ENCODE measurements at places on chromosomes 2 and 18.

- DNase-seq: no peak
These were observed 4.4 kb downstream of the REV1 start for GRCh38 chr2:99485411-99485810.

- DNase-seq: no peak
These were observed 14.3 kb downstream of the SLC25A52 start for GRCh38 chr18:31746396-31746795.

DNA sequence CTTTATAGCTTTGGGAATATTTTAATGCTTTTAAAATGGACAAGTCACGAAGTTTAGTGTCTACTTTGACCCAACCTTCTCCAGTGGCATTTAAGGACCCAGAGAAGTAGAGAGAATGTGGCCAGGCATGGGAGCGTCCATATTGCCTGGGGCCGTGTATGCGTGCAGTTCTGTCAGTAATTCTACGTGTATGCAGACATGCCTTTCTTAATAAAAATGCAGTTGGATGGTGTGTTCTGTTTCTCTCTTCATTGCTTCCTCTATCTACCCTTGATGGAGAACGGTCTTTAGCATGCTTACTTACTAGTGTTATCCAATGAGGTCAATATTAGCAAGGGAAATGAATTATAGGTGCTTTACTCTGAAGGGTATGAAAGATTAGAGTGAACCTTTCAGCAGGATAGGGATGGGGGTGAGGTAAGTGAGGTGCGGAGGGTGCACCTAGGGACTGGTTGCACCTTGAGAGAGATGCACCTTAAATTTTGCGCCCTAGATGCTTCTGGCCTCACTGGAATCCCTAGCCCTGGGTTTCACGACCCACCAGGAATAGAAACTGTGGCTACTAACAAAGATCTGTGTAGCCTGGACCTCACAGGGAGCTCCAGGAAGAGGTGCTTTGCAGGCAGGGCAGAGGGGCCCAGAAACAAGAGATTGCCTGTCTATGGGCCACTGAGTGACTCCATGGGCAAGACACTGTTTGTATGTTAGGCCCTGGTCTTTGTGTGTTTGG is 194.3 kb downstream of the MYCN start:
- no peak for DNase-seq

- no peak for DNase-seq
These were observed 116.7 kb downstream of the DSC3 start for GRCh38 chr18:30925795-30926194.

DNA sequence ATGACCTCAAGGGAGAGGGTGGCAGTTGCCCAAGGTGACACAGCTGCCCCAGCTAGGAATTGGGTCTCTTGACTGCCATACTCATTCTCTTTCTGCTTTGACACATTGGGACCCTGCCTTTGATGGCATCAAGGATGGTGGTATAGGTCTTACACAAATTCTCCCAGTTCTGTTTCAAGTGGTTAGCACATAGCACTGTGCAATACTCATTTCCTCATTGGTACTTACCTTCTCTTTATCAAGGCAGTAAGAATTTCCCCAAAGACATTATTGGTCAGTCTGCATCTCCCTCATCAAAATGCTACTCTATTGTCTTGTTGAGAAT is 35.9 kb upstream of the CCDC93 start:
- no peak for DNase-seq

GRCh38 chr2:201781557-201782051 is 871 bp upstream of the ALS2 start:
- no peak for DNase-seq

GRCh38 chr18:3595369-3596273 is 145.6 kb downstream of the TGIF1 start:
- DNase-seq: no peak

DNA sequence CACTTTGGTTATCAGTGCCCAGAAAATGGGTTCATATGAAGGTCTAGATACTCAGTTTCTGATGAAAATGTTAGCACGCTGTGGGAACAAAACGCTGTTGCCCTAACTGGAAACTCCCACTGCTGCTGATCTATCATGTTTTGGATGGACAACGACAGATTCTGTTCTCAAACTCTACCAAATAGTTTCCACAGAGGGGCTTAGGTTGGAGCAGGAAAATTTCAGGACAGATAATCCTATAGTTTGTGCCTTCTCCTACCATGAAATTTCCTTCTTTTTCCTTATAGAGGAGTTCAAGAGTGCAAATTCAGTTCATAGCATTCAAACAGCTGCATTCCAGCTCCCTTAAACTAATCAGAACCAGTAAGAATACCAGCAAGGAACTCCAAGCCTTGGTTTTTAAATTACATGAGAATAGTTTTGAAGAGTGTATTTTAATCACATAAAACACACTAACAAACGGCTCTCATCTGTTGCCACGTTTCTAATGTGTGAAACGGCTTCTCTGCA is 58.7 kb upstream of the RALBP1 start:
- DNase-seq: no peak

- DNase-seq: peak; percentile 15
These were observed 621 bp downstream of the TXNL1 start for GRCh38 chr18:56637711-56638231.

GRCh38 chr2:53173698-53174455 is 593.7 kb upstream of the CHAC2 start:
- no peak for DNase-seq

DNA sequence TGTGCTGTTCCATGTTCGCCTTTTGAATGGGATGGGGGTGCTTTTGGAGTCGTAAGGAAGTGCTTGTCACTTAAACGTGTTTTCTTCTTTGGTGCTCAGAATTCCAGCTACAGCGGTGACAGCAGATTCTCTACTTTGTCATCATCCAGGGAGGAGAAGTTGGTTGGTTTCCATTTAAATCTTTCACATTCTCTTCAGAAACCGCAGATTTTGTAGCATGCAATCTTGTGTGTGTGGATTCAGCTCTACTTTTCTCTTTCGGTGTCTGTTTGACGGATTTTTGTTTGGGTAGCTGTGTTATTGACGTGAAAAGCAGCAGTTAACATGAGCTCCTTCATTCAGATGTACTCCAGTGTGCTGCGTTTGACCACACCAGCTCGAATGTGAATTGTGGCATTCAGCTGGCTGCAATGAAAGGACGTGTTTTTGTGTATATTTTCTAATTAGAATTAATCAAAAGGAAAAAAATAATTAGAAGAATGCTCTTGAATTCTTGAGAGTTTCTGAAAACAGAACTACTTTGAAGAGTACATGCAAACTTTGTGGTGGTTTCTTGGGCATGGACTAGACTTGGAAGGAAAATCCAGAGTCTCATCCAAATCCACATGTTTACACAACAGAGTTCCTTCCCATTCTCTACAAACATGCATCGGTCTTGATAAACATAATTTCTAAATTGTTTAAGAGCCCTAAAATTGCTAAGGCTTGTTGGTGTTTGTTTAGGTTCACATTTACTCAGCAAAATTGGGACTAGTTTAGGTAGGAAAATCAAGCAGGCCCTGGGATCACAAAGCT is 68.7 kb upstream of the RBM44 start:
- DNase-seq: no peak

DNA sequence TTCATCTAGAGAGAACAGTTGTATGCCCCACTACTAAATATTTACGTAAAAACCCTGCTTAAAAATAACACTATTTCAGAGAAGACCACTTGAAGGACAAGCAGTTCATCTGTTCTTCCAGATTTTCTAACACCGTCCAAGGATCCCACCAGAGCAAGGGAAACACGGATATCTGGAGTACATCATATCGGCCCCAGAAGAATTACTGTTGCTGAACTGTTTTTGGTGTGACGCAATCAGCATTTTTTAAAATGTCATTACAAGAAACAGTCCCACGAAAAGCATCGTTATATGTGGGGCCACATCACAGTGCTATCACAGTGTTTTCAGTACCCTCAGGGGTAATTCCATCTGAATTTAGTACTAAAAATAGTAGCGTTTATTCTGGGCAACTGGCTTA is 134.5 kb upstream of the PKDCC start:
- no peak for DNase-seq

- DNase-seq: no peak
These were observed 102.8 kb upstream of the COPS8 start for GRCh38 chr2:236982693-236983455.

GRCh38 chr2:229543176-229543873 is 171.0 kb downstream of the DNER start:
- no peak for DNase-seq

- DNase-seq: no peak
These were observed 64.6 kb downstream of the BMP10 start for GRCh38 chr2:68806511-68807109.

DNA sequence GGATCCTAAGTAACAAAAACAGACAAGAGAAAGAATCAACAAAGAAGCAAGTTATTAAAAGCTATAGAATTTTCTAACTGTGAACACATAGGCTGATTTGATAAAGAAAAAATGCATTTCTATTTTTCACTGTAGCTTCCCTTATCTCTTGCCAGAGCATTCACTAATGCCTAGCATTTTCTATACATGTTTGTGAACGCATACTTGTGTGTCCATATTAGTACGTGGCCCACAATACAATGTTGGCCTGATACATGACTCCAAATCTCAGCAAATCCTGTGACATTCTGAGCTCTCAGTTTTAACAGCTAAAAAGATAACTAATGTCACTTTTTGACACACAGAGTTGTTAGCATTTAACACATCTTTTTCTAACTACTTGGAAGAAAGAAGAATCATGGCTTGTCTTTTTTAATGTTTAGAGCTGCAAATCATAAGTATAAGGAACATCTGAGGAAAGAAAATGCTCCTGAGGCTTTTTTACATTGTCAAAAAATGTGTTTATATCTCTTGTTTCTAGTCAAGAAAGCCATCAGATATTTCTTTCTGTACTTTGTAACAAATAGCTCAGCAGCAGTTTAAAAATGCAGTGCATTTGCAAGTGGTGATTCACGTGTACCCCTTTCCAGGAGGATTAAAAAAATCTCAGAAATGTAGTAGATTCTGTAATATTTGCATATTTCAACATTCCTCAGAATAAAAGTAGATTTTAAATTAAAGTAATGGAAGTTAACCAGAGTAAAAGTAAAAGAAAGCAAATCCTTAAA is 1646.8 kb upstream of the TMEFF2 start:
- DNase-seq: no peak

DNA sequence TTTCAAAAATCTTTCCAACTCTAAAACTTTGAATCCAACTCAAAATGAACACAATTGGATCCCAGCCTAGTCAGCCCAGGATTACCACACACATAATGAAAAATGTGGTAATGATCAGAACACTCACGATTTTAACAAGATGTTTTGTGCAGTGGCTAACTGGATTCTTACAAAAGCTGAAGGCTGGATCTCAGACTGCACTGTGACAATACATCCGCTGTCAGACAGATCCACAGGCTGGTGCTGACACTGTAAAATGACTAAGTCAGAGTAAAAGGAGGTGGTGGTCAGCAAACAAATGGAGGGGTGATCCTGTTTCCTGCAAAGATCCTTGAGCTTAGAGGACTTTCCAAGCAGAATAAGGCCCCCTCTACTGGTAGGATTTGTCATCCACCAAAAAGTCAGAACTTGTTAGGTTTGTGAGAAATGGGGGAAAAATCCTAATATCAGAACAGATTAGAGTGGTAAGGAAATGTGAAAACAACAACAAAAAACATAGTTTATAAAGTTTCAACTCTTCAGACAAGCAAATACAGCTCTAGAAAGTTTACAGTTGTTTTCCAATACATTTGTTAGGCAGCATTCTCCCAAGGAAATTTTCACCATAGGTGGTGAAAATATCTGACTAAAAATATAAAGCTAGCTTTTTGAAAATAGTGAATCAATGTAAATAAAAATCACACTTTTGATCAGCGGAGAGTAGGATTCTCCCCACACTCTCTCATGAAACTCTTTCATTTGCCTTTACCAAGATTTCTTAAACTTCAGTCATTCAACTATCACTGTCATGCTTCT is 211.9 kb downstream of the AGPS start:
- no peak for DNase-seq

- DNase-seq: peak; percentile 32
These were observed 90.9 kb upstream of the SMAD7 start for GRCh38 chr18:49041435-49042245.

DNA sequence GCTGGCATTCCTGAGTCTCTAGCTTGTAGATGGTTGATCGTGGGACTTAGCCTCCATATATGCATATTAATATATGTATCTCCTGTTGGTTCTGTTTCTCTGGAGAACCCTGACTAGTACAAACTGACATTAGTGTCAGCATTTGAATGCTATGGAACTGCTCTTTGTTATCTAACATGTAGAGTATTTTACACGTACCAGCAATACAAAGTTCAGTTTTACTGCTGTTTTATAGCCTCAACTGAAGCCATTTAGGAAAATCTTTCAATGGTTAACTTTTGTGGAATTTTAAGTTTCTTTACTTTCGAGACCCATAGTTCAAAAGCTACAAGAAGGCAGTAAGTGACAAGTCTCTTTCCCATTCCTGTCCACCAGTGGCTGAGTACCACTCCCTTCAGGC is 418.4 kb downstream of the NUP35 start:
- DNase-seq: no peak

DNA sequence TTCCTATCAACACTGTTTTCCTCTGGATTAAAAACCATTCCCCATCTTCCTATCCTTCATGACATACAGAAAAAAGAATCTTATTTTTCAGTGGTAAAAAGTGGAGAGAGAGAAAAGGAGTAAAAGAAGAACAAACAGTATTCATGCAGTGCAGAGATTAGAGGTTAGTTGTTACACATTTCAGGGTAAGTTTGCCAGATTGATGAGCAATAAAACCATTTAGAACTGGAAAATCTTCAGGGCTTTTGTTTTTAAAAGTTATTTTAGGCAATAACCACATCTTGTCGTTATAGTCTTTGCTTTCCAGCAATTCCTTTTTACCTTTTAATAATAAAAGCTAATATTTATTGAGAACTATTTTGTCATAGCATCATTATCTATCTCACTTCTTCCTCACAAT is 104.5 kb downstream of the GPD2 start:
- no peak for DNase-seq

DNA sequence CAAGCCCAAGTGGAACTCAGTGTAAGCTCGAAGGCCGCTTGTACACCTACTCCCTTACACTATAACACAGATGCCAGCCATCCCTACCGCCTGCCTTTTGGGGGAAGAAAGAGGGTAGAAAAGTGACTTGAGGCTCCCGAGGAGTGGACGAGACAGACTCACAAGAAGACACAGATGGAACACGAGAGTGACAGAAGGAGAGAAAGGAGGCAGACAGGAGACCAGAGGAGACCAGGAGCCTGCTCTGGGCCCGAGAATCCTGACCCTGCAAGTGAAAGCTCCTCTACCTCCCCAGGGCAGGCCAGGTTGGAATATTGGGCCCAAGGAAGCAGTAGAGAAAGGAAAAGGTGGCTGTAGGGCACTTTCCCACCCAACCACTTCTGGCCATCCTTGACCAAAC is 23.4 kb upstream of the TNS1 start:
- DNase-seq: no peak

DNA sequence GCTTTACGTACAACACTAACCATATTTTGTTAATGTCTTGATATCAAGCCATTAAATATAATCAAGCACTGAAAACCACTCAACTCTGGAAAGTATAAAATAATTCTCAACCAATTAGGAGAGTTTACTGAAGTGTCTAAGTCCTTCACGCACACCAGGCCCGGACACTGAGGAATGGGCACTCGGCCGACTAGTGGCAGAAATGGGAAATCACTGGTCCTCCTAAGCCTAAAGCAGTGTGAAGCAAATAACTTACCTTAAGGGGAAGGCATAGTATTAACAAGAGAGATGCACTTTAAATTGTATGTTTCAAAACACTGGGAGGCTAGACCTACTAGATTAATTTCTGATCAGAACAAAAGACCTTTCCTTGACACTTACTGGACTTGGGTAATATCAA is 45.7 kb downstream of the FAM210A start:
- no peak for DNase-seq
